Upper lobe of right lung (tissue), 1 donor: ENCODE measurements at places on chromosomes 5 and 9.

- DNase-seq: no peak
Observed at GRCh38 chr5:149162401-149163084, 21.2 kb downstream of the ABLIM3 start.

GRCh38 chr9:121667214-121667613 lies 15.8 kb downstream of the DAB2IP start:
- no peak for DNase-seq

- DNase-seq: no peak
Observed at GRCh38 chr9:91059713-91060112, 258.1 kb downstream of the SYK start.

GRCh38 chr5:164233791-164234190 lies 728.4 kb downstream of the MAT2B start:
- no peak for DNase-seq

DNA sequence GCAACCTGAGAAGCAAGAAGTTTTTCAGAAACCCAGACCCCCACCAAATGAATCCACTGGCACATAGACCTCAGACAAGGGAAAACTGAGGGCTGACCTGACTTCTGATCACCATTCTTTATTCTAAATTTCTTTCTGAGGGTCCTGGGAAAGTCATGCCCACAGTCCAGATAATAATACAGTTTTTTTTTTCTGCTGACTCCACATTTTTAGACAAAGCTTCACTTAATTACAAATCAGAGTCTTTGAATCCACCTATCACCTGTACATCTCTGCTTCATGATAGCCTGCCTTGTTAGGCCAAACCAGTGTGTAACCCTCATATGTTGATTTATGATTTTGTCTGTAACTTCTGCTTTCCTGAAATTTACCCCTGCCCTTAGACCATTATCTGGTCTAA lies 103.6 kb downstream of the PSAT1 start:
- no peak for DNase-seq

GRCh38 chr5:67003935-67004729 lies 192.5 kb downstream of the CD180 start:
- peak; percentile 88 for DNase-seq

GRCh38 chr9:89482056-89482851 lies 15.7 kb downstream of the SEMA4D start:
- DNase-seq: peak; percentile 29

GRCh38 chr5:67189931-67190330 lies 6.7 kb downstream of the CD180 start:
- DNase-seq: no peak

- DNase-seq: no peak
Observed at GRCh38 chr9:77587851-77588250, 60.3 kb downstream of the GNA14 start.

DNA sequence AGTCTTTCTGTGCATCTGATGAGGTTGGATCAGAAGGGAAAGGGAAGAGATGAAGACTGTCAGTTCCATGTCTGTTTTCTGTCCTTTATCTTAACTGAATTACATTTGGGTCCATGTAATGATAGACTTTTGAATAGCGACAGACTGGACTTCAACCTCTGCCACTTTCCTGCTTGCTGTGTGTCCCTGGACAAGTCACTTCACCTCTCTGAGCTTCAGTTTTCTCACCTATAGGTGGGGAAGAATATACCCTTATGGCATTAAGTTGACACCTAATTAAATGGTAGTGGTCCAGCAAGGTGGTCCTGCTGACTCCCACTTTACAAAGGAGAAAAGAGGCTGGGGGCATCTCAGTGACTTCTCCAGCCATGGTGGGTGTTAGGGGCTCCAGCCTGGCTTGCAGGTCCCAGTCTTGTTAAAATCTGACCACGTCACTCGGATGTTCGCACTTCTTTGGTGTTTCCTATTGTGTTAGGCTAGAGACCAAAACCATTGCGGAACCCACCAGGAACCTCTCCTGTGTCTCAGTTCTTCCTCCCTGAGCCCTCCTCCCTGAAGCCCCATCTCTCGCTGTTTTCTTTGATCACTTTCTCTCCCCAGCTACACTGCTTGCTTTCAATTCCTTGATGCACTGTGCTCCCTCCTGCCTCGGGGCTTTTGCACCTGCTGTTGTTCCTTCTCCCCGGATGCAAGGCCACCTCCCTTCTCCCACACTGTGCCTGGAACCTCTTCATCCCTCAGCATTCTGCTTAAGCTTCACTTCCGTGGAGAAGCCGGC lies 256.5 kb downstream of the NSG2 start:
- no peak for DNase-seq

- DNase-seq: no peak
Observed at GRCh38 chr9:33239921-33240320, at the start of gene SPINK4. TSS of gene SPINK4 (plus strand) at chr9:33240167. CDS start at chr9:33240209, 42 bp downstream.

- no peak for DNase-seq
Observed at GRCh38 chr9:89483592-89484474, 14.1 kb downstream of the SEMA4D start.

DNA sequence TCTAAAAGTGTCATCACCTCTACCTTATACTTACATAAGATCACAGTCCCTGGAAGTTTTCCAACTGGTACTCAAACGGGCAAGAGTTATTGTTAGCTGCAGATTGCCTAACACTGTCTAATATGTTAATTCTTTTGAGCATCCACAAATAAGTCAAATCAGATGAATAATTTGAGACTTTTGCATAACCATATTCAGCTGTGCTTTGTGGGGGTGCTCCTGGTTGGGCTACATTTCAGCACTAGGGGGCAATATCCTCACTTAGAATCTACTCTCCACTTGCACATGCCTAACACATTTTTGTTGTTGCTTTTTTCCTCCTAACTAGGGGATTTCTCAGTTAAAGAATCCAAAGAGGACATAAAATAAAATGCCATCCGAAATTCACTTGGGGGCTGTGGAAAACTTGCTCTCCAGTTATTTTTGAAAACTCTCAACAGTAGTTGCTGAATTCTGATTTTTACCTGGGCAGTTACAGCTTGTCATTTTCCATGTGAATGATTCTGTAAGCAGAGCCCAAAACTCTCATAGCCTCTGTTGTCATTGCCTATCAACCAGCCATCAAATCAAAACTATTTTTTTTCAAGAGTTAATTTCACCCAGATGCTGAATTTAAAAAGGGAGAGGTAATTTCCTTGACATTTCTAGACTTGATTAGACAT lies 71.5 kb downstream of the TRIM36 start:
- no peak for DNase-seq

DNA sequence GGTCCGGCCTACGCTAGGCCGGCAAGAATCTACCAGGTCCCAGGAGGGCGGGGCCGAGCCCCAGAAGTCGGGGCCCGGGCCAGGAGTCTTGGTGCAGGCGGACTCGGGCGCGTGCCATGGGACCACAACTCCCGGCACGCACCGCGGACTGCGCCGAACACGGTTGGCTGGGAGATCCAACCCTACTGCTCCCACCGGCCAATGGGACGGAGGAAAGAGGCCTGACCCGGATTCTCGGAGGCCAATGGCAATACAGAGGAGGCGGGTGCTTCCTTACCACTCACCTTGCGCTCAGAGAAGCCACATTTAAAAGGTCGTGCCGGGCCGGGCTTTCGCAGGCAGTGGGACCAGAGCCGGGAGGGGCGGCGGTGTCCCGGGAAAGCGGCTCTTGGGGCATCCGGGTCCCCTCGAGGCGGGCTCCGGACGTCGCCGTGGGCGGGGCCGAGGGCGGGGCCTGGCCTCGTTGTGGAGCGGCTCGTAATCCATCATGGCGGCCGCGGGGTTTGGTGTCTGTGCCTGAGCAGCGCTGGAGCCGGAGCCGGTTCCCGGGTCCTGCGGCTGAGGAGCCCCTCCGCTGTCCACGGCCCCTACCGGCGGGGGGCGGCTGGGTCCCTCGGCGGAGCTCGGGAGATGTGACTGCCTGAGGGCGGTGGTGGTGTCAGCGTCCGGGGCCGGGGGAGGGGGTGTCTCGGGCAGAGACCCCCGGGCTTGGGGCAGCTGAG lies 19.1 kb downstream of the EXOSC2 start:
- DNase-seq: peak; percentile 99

- DNase-seq: no peak
Observed at GRCh38 chr9:81562231-81563019, 126.9 kb downstream of the TLE1 start.

- DNase-seq: no peak
Observed at GRCh38 chr9:99818500-99818899, 3.2 kb upstream of the NR4A3 start.

DNA sequence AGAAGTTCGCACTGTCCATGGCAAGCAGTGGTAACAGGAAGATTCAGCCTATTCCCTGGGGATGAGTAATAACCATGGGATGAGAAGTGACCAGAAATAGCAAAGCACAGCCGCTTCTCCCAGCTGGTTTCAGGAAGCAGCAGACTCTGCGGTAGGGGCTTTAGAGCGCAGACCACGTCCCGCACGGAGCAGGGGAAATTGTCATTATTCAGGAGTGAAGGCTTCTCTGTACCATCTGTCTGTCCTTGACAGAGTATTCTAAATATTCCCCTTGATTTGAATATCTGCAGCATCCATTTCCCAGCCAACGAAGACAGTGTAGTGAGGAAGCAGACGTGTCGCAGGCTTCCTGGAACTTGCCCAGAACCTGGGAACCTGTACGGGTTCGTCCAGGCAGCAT lies 159.6 kb downstream of the NXNL2 start:
- DNase-seq: no peak

DNA sequence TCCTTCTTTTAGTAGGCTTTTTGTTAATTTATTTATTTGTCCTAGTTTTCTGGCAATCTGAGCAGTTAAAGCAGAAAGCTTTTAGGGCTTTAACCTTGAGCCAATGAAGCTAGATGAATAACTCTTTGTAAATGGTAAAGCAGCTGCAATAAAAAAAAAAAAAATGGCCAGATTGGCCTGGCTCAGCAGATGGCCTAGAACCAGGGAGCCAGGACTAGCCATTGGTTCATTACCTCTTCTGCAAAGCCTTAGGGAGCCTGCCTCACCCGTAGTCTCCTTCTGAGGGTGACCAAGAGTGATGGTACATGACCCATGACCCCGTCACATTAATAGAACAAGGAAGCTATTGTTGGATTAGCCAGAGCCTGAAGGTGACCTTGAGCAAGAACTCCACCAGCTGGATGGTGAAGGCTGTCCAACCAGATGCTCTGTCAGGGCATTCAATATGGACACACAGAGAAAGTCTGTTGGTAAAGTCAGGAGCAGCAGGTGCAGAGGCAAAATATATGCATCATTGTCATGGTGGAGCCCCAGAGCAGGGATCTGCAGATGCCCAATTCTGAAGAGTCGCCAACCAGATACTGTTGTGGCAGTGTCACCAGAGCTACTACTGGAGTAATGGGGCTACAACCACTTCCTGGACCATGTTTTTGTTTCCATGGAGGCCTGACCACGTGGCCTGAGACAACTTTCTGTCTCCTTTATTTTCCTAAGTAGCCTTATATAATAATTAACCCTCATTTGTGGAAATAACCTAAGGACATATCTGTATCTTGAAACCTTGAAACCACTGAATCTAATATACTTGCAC lies 100.7 kb downstream of the MTX3 start:
- no peak for DNase-seq

- DNase-seq: no peak
Observed at GRCh38 chr5:78232163-78232562, 62.3 kb downstream of the AP3B1 start.

- no peak for DNase-seq
Observed at GRCh38 chr5:76455531-76456133, 52.5 kb downstream of the IQGAP2 start.

DNA sequence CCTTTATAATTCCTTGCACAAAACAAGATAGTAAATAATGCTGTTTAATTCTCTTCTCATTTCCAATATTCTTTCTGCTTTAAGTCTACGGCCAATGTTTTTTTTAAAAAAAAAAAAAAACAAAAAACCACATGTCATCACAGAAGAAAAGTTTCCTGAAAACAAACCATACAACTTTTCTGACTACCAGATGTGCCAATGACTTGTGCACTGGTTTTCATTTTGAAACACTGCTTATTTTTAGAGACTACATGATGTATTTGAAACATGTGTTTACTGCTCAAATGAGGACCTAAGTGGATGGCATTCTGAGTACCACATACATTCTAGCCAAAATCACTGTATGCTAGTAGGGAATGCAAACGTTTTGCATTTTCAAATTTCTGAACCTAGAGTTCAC lies 167.9 kb downstream of the GLIS3 start:
- no peak for DNase-seq

DNA sequence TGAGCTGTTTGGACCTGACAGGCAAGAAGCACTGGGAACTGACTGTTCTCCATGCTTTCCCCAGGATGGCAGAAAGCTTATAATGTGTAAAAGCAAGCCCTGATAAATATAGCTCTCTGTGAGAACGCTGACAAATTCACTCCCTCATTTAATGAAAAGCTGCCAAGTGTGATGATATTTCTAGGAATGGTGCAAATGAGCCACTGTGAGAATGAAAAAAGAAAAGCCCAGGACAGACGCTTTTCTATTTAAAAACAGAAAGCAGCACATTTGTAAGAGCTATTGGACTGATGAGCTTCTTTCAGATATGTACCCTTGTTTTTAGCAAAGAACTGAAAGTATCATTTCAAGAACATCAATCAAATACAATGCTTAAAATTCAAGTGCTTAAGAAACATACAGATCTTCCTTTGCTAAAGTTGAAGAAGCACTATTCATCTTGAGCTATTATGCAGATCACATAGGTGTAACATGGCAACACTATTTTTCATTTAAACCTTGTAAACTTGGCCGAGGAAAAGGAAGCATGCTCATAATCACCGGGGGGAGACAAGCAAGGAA lies 842.6 kb upstream of the ACO1 start:
- no peak for DNase-seq

- DNase-seq: no peak
Observed at GRCh38 chr9:120435091-120435490, 144.9 kb downstream of the CDK5RAP2 start.

- no peak for DNase-seq
Observed at GRCh38 chr5:80037366-80037765, 2.2 kb downstream of the THBS4 start.

DNA sequence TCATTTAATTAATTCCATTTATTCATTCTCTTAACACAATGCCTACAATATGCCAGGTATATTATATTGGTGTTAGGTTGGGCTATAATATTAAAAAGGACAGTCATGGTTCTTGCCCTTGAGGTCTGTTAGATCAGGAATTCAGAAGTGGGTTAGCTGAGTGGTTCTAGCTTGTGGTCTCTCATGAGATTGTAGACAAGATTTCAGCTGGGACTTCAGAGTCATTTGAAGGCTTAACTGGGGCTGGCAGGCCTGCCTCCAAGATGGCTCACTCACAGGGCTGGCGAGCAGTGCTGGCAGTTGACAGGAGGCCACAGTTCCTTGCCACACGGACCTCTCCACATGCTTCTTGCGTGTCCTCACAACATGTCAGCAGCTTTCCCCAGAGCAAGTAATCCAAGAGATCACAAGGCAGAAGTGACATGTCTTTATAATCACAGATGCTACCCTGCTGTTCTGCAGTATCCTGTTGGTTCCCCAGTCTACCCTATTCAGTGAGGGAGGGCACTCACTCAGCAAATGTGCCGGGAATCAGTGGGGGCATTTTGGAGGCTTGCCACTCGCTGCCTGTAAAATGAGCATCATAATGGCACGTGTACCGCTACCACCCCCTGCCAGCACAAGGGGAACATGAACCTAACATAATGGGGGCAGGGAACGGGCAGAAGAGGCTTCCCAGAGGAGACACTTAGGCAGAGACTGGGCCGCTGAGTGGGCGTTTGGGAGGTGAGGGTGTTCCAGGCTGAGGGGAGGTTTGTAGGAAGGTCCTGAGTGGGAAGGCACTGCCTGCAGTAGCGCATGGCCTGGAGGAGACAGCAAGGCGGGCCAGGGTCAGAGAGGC lies 70.0 kb downstream of the EXOSC2 start:
- DNase-seq: no peak

- no peak for DNase-seq
Observed at GRCh38 chr5:66829826-66830225, 233.6 kb downstream of the MAST4 start.

- no peak for DNase-seq
Observed at GRCh38 chr5:79824444-79824843, 134.8 kb downstream of the CMYA5 start.

GRCh38 chr5:173785400-173785799 lies 102.7 kb upstream of the CPEB4 start:
- no peak for DNase-seq
